CD4-positive, alpha-beta T cell treated with Interleukin-1 beta for 1 hour (primary cell): ENCODE measurements at places on chromosomes 4 and X.

- DNase-seq: no peak
Observed at GRCh38 chrX:16931855-16932575, 14.4 kb upstream of the REPS2 start.

- no peak for DNase-seq
Observed at GRCh38 chr4:52959541-52959940, 97.4 kb downstream of the RASL11B start.

DNA sequence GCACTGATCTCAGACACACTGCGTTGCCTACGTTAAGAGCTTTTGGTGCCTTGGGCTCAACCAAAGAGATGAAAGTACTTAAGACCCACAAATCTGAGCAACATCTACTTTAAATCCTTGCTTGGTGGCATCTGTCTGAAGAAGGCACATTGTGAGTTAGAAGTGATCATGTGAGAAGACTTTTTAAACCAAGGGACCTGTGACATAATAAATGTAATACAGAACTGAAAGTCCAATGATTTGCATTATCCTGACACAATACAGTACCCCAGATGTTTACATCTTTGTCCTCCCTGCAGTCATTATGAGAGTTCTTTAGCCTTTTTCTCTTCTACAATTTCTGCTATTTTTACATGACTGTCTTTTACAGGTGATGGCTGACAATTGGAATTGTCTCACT lies 96.7 kb upstream of the FTHL17 start:
- no peak for DNase-seq

GRCh38 chrX:138889149-138889548 lies 177.6 kb upstream of the FGF13 start:
- DNase-seq: no peak
